ENCODE measurements at places on chromosomes 5 and 9.
A peak's percentile ranks its signal among the peaks of the same experiment; 100 is the strongest.

- no peak for DNase-seq
These were observed 278.4 kb upstream of the IRX1 start for GRCh38 chr5:3317051-3317795.

- no peak for DNase-seq
These were observed 7.6 kb downstream of the HDHD3 start for GRCh38 chr9:113368982-113369854.

DNA sequence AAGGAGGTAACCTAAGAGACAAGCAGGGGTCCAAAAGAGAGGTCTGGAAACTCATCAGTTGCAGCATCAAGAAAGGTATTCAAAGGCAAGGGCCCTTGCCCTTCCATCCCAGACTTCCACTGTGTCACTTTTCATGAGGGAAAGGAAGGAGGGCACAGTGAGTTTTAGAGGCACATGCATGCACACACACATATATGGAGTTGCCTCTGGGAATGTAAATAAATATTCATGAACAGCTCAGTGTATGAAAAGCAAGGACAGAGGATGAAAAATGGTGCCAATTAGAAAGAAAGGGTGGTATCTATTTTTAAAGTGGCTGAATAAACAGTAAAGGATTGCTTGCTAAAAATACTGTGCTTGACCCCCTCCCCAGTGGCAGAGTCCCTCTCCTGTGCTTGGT is 105.3 kb upstream of the LRRTM2 start:
- DNase-seq: no peak

DNA sequence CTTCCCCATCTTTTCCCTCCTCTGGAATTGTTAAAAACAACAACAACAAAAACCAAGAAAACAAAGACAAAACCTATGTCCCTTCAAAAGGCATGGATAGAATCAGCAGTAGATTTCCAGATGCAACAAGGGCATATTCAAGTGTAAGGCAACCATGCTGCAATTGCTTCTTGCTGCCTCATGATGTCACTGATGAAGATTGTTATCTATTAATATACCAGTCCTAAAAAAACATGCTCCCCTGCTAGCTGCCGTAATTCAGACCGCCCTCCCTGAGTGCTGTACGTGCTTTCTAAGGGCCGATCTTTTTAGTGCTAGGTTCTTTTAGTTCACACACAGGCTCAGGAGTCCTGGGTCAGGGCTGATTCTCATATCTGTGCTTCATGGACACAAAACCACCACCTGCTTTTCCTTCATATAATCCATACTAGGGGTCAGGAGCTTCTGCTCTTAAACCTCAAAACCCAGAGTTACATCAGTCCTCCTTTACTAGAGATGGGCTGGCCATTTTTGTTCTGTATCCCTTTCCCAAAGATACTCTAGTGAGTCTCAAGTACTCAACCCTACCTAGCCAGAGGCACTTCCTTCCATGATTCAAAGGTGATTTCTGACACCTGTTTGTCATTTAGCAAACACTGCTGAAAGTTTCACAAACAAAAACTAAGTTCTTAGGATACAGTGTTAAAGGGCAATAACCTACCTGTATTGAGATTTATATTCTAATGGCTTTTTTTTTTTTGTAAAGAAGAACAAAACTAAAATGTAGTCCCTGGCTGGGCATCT is 82.1 kb downstream of the GIN1 start:
- no peak for DNase-seq

DNA sequence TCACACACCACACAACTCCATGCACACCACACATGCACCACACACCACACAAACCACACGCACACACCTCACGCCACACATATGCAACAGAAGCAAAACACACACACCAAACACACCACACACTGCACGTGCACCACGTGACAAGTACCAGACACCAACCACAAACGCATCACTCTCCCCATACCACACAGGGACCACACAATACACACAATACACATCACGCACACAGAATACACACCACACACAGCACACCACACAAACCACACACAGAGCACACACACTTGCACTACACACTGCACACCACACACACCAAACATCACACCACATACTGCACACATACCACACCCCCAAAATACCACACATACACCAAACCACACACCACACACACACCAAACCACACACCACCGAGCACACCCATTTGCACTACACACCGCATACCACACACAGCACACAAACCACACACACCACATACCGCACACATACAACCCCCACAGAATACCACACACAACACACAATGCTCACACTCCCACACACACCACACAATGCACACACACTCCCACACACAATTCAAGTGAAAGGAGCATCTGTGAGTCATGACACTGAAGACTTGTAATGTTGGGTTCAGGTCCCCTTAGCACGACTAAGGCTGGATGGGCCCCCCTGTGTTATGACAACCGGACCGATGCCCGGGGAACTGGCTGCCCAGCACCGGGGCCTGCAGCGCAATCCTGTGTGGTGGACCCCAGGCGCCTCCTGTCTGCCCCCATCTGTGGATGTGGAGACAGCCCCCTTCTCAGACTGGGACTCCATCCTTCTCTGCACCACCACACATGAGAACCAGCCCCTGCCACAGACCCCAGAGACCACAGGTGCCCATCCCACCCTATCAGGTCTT is 6.0 kb upstream of the ZDHHC11 start:
- DNase-seq: no peak

- DNase-seq: peak; percentile 78
These were observed 12.8 kb upstream of the NDFIP1 start for GRCh38 chr5:142095651-142096330.

DNA sequence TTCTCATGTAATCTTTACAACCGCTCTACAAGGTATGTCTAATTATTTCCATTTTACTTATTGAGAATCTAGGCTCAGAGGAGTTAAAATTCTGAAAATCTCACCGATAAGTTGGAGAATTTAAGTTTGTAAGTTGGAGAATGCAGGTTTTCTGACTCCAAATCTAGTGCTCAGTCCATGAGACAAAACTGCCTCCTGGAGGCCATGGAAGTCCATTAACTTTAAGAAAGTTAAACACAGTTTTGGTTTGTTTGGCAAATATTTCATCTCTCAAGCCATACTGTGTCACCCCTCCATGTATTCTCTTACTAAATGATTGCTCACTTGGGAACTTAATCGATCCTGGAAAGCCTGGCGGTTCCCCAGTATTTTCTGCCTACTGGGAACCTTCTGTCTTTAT is 52.6 kb downstream of the INIP start:
- no peak for DNase-seq

DNA sequence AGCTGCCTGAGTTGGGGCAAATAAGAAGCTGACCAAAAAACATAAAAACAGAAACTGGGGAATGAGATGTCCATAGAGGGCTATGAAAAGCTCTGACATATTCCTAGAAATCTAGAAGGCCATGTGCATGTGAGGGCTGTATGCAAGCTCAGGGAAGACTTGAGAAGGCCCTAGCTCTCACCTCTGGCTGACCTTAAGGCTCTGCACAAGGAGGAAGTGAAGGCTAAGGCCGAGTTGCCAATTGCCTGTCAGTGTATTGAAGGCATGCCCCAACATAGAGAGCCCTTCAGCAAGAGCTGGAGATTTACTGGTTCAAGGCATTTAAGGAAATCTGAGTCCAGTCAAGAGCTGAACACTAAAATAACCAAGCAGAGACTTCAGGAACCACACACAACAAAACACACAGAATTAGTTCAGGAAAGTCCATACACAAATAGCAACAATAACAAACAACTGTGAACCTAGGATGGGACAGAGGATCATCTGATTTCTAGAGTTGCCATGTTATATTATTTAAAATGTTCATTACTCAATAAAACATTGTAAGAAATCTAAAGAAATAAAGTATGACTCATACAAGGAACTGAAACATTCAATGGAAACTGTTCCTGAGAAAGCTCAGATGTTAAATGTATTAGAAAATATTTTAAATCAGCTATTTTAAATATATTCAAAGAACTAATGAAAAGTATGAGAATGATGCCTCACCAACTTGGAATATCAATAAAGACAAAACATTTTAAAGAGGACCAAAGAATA is 161.8 kb downstream of the AUH start:
- DNase-seq: no peak

DNA sequence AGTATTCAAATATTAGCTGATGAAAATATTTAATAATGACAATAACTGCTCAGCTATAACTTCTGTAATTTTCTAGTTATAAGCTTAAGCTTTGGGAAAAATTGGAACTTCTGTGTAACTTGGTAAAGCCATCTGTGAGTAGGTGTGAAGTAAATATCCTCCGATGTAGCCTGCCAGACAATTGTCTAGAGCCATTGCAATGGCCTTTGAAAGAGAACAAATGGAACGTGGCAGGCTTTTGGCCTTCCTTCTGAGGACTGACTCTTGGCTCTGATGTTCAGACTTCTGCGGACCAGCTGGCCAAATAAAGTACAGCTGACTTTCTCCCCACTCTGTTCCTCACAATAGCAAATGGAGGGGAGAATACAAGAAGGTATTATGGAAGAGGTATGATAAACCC is 203.4 kb upstream of the NMUR2 start:
- DNase-seq: no peak

DNA sequence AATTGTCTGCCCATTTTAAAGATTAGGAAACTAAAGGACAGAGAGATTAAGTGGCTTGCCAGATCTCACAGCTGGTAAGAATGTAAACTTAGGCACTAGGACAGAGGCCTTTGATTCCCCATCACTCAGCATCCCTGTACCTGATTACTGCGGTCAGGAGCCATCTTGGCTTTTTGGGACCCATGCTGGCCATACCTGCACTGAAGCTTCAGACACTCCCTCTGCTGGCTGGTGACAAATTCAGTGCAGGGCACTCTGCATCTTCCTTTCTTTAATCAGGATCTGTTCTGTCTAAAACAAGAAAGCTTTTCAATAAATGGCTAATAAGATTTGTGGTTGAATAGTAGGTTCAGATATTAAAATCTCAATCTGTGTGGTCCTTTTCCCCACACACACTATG is 215.5 kb upstream of the RORB start:
- peak; percentile 3 for DNase-seq

- DNase-seq: no peak
These were observed 129.7 kb downstream of the GOLPH3 start for GRCh38 chr5:32044434-32044833.

DNA sequence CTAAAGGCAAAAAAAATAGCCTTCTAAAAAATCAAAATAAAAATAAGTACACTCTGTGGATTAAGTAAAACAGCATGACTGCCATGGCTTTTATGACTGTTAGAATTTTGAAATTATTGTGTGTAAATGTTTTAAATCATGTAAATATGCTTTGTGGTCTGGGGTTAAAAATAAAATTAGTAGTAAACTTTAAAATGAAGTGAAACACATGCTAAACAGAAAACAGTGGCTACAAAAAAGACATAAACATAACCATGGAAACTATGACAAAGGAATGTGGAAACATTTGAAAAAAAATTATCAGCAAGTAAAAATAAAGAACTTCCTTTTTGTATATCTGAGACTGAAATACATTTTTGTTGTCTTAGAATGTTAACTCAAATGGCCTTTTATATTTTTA is 134.5 kb upstream of the SPEF2 start:
- no peak for DNase-seq

DNA sequence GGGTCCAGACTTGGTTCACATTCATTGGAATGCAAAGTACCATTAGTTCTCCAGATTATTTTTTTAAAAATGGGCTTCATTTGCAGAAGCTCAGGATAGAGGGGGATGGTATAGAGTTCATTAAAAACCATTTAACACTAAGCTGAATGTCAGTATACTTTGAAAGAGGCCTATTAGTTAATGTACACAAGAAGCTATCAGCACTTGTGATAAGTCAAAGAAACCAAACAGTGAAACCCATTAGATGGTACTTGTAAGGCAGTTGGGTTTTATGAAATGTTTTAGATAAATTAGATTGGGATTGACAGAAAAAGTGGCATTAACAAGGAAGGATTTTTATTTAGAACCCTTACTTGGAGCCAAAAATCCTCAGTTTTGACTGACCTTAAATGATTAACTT is 229.2 kb upstream of the MPDZ start:
- DNase-seq: no peak

- no peak for DNase-seq
These were observed 20.1 kb downstream of the NUDT12 start for GRCh38 chr5:103542441-103542840.

- DNase-seq: no peak
These were observed 67.6 kb upstream of the RANBP3L start for GRCh38 chr5:36369219-36369690.

- no peak for DNase-seq
These were observed 14.9 kb downstream of the CMYA5 start for GRCh38 chr5:79704553-79704952.

DNA sequence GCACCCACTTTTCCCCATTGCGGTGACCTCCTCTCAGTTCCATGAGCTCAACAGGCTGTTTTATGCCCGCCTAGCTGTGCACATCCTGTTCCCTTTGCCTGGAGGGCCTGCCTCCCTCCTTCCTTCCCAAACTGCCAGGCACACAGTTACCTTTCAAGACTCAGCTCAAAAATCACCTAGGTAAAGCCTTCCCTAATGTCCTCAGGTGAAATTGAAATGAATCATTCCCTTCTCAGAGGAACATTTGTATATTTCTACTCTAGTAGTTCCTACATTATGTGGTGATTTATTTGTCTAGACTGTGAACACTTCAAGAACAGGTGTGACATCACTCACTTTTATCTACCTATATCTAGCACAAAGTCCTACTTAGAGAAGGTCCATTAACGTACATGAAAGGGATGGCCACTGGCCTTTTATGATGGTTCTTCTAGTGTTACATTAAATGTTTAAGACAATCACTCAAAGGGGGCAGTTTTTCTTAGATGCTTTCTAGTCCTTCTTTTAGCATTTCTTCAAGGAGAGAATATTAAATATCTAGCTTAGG is 103.5 kb upstream of the EQTN start:
- no peak for DNase-seq

GRCh38 chr5:80069918-80070318 is 34.8 kb downstream of the THBS4 start:
- no peak for DNase-seq

- DNase-seq: no peak
These were observed 44.2 kb upstream of the RETREG1 start for GRCh38 chr5:16660982-16661381.

GRCh38 chr5:30994902-30995301 is 198.6 kb upstream of the CDH6 start:
- no peak for DNase-seq

DNA sequence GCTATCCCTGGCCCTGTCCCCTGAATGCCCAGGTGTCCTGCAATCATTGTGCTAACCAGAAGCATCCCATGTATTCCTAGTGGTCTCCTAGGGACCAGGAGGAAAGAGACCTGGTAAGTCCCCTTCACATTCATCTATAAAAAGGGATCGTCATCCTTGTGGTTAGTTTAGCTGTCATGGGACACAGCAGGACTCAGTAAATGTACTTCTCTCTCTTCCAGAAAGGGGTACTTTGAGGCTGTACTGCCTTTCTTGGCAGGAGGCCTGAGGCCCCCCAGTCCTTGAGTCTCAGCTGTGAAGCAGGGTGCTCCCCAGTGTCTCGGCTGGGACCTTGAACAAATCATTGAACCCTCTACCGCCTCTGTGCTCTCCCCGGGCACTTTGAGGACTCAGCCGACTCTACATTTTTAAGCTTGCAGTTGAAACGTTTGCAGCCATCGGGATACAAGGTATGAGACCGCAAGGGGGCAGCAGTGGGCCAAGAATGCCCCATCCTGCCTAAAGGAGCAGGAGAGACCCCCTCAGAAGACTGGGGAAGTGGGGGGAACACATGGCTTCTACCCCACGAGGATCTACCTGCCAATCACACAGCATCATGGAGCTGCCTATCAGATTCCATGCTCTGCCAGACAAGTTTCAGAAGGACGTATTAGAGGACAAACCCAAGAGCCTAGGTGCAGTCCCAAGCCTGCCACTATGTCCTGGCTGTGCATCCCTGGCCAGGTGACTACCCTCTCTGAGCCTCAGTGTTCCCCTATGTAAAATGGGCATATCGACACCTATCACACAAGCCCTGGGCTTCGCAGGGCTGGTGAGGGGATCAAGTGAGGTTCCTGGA is 2.4 kb upstream of the PHYKPL start:
- DNase-seq: peak; percentile 84
